Amniotic stem cell (primary cell): ENCODE measurements at places on chromosomes 1 and 21.

DNA sequence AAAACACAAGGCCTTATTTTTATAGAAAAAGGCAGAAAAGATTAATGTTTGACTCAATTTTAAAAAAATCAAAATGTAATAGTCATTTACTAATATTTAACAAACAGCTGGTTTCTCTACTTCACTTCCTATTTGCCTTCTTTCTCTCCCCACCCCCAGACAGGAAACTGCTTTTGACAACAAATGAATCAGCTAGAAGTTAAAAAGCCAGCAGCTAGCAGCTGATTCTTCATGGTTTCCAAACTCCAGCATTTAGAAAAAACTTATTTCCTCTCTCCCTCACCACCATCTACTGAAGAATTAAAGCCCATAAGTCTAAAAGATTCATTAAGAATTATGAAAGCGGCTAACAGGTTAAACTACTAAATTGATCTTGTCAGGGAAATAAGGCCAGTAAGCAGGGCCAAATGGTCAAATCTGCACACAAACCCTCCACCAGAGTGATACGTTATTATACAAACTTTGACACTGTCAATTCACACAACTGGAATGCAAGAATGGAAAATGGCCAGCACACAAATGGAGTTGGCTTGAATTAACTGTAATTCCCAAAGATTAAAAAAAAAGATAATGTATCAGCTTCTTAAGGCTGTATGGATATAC, 4.0 kb downstream of the WDR26 start:
- DNase-seq, result peak; percentile 31

DNA sequence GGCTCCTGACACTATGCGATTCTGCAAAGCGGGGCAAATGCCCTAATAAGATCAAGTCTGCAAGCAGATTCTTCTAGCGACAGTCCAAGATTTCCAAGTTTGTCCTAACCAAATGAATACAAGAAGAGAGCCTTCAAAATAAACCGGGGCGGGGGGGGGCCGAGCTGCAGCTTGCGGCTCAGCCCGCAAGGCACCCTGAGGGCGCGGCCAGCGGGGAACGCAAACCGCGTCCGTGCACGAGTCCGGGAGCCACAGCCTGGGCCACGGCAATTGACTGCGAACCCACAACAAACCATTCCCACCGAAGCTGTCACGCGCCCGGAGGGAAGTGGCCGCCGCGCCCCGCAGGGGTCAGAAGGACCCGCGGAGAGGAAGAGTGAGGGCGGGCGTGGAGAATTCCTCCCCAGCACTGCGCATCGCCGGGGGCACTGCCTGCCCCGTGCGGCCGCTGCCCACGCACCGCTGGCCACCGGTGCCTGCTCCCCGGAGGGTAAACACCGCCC, 687 bp downstream of the TGFBR3 start:
- DNase-seq, result no peak

DNA sequence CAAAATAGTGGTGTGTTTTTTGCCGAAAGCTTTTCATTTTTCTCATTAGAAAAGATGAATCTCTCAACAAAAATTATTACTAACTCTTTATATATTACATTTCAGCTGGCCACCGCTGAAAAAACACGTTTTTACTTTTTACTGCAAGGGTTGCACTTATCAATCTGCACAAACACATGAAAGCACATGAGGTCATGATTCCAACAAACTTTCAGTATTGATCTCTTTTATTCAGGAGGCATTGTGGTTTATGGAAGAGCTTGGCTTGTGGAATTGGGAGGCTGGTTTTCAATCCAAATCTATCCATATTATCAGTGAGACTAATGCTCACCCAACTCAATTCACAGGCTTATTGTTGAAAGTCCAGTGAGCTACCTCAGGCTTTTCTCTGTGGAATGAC, 20.6 kb upstream of the LPGAT1 start:
- no peak for DNase-seq

DNA sequence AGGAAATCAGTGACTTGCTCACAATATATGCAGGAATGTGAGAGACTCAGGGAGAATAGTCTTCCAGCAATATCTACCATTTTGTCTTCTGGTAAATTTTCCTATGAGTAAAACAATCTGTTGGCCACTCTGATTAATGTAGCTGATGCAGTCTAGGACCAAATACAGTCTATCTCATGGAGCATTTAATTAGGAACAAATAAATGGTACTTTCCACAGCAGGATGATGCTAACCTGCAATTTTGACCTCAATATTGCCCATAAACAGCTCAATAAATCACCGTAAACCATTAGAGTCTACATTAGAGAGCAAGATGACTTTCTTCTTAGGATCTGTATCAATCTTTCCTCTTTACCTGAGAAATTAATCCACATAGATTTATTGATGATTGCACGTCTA, 567.7 kb upstream of the B3GALT2 start:
- DNase-seq, result no peak
